ENCODE measurements at places on chromosomes 4 and X.

- ATAC-seq, result no peak
Measured at GRCh38 chr4:87551361-87551760, 22.2 kb upstream of the SPARCL1 start.

DNA sequence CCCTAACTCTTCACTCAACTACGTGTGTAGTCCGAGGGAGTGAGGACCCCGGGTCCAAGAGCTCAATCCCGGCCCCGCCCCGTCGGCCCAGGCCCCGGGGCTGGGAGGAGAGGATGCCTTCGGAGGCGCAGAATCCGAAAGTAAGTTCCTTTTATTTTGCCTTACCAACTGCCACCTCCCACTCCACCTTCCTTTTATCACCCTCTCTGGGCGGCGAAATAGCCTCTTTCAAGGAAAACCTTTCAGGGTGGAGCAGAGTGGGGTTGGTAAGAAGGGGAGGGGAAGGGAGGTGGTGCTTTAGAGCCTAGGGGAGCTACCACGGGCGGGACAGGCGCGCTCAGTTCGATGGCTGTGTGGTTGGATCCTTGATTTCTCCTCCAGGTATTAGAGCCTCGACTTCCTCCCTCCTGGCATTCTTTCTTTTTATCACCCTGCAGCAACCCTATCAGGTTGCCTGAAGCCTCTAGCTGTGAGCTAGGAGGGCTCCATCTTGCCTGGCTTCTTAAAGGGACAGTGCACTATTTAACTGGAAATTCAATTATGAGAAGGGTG lies 191.2 kb downstream of the RRAGB start:
- ATAC-seq, result peak; percentile 62

DNA sequence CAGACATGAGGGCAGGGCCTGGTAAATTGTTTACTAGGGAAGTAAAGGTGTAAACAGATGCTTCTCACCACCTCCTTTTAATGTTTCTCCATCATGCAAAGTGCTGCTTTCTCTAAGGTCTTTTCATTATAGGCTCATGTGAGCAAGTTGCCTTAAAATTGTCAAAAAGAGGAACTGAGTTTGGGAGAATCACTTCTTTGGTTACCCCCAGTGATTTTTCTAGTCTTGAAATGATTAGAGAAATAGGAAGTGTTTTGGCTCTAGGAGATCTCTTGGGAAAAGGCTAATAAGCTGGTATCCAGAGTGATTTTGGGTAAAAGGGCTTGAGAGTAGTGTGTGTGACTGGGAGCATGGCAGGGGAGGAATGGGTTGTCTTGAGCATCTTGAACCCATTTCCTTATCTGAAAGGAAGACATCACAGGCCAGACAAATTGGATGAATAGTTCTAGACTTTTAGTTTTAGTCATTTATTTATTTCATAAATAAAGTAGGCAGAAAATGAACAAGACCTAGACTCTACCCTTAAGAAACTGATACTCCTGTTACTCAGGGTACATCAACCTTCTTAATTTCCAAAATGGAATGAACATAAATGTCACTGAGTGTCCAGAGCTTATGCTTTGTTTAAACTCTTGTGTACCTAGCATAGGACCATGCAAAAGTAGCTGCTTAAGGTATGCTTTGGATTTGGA lies 14.2 kb downstream of the GRPR start:
- no peak for ATAC-seq

- peak; percentile 30 for ATAC-seq
Measured at GRCh38 chr4:77819404-77819842, 255 bp upstream of the CNOT6L start.

DNA sequence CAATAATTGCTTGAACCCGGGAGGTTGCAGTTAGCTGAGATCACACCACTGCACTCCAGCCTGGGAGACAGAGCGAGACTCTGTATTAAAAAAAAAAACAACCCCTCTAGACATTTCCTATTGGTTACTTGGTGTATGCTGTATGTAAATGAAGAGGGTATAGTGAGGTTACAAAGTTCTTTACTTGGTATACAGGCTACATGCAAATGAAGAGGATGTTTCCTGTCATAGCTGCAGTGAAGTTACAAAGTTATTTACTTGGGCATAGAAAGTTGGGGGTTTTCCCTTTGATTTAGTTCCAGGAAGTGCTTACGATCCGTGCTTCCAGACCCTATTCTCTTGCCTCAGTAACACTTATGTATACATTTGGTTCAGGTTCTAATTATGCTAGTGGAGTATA lies 38.4 kb upstream of the CLNK start:
- peak; percentile 79 for ATAC-seq

DNA sequence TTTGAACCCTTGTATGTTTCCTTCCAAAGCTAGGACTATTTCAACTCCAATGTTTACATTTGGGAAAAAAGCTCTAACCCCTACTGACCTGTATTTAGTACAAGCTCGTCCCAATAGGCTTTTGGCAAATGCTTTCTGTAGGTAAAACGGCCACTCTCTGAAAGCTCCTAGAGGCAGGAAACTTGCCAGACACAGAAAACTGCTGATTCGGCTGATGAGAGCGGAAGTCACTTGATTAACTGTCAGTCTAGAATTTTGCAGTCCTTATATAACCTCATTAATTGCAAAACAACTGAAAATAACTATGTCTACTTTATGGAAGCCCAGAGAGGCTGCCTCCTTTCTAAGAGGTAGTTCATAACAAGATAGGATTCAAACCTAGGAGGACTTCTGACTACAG lies 108.1 kb downstream of the TSPAN7 start:
- ATAC-seq, result no peak

DNA sequence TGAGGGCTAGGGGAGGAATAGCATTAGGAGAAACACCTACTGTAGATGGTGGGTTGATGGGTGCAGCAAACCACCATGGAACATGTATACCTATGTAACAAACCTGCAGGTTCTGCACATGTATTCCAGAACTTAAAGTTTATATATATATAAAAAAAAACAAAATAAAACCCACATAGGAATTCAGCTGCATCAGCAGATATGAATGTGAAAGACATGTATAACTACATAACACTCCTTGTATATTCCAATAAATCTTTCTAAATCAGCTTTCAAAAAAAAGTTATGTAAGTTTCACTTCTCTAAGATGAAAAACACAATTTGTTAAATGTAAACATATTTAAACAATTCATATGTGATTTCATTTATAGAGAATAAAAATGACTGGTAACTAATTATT lies 6.0 kb downstream of the GC start:
- ATAC-seq, result no peak

DNA sequence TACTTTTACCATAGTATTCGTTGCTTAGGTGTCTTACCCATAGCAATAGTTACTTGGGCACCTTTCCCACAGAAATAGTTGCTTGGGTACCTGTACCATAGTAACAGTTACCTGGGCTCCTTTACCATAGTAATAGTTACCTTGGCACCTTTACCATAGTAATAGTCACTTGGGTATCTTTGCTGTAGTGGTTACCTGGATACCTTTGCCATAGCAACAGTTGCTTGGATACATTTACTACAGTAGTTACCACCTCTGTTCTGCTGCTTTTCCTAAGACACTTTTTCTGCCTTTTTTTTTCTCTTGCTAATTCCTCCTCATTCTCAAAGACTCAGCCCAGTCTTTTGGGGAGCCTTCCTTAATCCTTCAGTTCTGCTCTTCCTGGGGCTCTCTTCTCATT lies 272.8 kb upstream of the PUDP start:
- ATAC-seq, result no peak

DNA sequence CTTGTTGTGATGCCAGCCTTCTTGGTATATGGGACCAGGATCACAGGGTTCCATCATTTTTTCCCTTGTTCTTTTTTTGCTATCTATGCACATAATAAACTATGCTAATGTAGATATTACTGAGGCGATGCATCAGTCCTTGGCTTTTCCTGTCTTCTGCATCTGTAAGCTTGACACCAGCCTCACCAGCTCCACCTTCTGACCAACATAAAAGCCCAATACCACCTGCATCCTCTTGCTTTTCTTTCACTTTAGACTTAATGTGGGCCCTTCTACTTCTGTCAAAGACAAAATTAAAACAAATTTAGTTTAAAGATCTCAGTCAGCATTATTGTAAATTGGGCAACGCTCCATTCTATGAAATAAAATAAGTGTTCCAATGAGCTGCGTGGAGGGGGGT lies 1718.8 kb upstream of the PCDH10 start:
- no peak for ATAC-seq
